ENCODE measurements at places on chromosomes 6 and 20.

GRCh38 chr6:21868226-21868625, 274.7 kb downstream of the SOX4 start:
- no peak for DNase-seq

DNA sequence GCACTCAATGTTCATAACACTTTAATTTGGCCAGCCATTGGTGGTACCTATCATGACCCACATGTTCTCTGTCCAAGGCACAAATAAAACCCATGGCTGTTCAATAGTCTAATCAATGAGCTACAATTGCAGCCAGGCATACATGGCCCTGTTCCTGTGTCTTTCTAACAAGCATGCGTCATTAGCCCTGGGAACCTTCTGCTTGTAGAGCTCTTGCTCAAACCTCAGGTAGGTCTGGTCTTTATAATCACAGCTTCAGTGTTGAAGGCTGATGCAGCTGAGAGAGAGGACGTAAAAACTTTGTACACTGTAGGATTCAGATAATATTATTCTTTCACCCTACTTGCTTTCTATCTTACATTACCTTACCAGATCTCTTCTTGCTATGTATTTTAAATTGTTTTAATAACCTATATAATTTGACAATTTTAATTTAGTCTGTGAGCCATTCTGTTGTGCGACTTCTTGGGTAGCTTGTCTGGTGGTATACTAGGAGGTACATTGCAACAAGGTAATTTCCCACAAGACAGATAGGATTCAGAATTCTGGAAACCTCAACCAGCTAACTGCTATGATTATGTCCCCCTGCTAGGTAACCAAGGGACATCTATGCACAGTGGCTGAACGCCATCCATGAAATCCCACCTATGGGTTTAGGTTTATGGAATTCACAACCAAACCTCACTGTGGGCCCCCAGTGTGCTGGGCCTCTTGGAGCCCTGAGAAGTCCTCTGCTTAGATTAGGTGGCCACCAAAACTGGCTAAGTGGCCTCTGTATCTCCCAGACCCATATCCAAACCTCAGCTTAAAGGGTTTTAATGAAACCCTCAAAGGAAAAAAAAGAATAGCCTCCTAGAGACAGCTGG, 55.4 kb upstream of the RIPOR2 start:
- DNase-seq = no peak

DNA sequence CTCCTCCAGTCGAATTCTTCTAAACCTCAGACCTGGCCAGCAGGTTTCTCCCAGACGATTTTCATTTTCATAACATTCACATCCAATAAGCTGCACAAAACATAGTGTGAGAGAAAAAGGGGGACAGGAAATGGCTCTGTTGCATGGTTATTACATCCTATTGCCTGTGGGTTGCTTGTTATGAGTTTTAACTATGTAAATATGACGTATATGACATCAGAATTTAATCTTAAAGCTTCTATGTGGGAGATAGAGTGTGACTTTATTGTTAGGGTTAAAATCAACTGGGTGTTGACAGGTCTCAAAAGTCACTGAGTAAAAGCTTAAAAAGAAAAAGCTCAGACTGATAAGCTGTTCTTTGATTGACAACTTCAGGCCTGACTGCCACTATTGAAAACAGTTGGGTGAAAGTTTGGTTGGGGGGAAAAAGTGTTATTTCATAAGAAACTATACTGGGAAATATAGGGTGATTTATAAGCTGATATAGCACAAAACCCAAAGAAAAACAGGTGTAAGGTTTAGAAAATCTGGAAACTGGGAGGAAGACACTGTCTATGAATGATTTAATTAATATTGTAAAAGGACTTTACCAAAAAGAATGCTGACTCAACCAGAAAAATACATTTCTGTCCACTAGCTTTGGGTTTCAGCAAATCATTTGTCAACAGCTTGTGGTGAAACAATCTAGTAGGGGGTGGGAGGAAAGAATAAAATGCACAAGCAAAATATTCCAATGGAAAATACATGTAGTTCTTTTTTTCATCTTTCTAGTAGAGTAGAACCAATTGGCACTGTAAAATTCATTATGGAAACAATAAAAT, 134.1 kb upstream of the CEP162 start:
- no peak for DNase-seq

DNA sequence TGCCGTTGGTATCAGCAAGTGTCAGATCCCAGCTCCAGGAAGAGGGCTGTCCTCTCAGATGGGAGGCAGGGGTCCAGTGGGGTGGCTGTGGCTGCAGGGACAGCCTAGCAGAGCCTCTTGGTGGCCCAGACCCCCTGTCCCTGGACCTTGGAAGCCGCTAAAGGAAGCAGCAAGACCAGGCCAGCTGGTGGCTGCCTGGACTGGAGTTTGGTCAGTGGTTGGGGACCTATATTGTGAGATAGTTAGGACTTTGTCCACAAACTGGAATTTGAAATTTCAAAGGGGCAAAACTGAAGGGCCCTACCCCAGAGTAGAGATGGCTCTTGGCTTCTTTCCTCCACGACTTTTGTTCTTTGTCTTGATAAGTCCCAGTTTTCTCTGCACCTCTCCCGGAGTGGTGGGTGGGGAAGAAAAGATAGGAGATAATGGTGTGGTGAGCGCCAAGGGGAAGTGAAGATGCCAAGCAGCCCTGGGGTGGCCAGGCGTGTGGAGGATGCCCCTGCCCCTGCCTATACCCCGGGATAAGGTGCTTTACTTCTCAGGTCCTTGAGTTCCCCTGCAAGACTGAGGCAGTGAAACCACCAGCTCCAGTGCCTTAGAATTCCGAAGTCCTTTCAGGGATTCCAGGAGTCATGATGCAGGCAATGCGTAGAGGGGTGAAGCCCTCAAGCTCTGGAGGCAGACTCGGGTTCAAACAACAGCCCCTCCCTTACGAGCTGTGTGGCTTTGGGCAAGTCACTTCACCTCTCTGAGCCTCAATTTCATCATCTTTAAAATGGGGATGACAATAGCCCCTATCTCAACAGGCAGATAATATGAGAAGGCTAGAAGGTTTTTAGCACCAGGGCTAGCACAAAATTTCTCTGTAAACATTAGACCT, 40.2 kb downstream of the HNF4A start:
- no peak for DNase-seq

- no peak for DNase-seq
Measured at GRCh38 chr6:52392944-52393343, 27.2 kb upstream of the EFHC1 start.

Measured in GM13977 (cell line).